Activated CD4-positive, alpha-beta T cell treated with anti-CD3 and anti-CD28 coated beads, Interleukin-2, amount 50 U/mL, for 24 hours (primary cell): ENCODE measurements at places on chromosomes 12 and 14.

DNA sequence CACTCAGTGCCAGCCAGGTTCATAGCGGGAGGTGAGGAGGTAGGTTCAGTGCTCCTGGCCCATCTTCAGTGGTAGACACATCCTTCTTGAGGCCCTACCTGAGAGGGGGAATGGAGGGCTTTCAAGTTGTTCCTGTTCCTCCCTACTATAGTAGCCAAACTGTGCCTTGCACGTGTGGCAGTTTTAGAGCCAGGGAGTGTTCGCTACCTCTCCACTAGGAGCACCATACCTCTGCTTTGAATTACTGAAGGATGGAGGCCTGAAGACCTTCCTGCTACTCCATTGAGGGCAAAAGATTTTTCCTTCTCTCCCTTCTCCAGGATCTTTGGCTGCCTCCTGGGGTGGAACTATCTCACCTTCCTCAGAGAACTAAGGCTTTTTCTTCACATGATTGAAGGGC lies 5.9 kb upstream of the ALG10 start:
- DNase-seq: no peak

GRCh38 chr12:17841496-17841895 lies 248.5 kb downstream of the RERGL start:
- no peak for DNase-seq

- no peak for DNase-seq
Observed at GRCh38 chr12:83470749-83471148, 784.0 kb downstream of the TMTC2 start.

- no peak for DNase-seq
Observed at GRCh38 chr12:70721656-70722357, 84.6 kb upstream of the PTPRB start.

GRCh38 chr12:131094831-131095805 lies 141.4 kb downstream of the ADGRD1 start:
- no peak for DNase-seq

DNA sequence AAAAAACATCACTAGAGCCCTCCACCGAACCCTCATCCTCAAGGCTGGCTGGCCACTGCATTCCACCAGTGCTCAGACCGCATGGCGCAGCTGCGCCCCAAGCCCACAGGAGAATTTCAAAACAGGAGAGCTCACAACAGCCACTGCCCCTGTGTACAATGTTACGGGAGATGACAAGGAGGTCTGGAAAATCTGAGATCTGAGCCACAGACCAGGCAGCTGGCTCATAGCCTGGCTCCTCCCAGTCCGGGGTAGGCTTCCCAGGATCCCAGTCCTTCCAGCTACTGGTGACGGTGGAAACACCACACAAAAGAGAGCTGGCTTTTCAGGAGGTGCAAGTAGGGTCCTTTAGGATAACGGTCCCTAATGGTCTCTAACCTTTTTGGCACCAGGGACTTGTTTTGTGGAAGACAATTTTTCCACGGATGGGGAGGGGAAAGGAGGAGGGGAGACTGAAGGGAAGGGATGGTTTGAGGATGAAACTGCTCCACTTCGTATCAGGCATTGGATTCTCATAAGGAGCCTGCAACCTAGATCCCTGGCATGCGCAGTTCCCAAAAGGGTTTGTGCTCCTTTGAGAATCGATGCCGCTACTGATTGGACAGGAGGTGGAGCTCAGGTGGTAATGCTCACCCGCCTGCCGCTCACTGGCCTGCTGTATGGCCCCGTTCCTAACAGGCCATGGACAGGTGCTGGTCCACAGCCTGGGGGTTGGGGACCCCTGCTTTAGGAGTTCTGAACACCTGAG lies 23.0 kb upstream of the NRDE2 start:
- DNase-seq: no peak

GRCh38 chr14:64706593-64707193 lies 2.5 kb downstream of the PLEKHG3 start:
- DNase-seq: no peak

DNA sequence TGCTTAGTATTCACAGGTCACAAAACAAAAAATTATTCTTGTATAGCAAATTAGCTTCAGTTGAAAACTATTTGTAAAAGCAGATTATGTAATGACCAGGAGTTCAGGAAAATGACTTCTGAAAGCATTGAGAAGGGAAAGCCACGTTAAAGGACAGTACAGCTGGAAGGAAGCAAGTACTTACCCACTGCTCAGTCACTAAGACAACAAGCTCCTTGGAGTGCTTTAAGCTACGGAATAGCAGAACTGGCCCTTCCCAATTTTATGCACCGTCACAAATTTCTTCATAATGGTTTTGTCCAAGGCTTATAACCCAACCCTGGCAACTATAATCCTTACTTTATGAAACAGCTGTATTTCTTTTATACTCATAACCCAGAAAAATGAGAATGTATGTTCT lies 13.0 kb upstream of the SNAPC1 start:
- DNase-seq: no peak

GRCh38 chr12:23827353-23827752 lies 122.1 kb downstream of the SOX5 start:
- DNase-seq: no peak

DNA sequence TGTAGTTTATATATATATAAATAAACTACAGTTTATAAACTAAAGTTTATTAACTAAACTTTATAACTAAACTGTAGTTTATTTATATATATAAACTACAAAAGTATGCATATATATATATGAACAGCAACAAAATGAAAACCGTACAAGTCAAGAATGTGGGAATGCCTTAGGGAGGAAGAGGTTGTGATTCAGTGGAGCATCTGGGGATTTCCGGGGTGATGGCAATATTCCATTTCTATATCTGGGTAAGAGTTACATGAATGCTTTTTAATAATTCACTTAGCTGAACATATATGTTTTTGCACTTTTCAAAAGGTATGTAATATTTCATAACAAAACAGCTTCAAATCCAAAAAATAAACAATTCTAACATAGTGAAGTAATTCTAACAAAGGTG lies 30.1 kb upstream of the CAND1 start:
- no peak for DNase-seq

GRCh38 chr12:116381744-116382685 lies 104.5 kb upstream of the MED13L start:
- no peak for DNase-seq

- DNase-seq: no peak
Observed at GRCh38 chr14:32513571-32514009, 184.5 kb downstream of the AKAP6 start.

DNA sequence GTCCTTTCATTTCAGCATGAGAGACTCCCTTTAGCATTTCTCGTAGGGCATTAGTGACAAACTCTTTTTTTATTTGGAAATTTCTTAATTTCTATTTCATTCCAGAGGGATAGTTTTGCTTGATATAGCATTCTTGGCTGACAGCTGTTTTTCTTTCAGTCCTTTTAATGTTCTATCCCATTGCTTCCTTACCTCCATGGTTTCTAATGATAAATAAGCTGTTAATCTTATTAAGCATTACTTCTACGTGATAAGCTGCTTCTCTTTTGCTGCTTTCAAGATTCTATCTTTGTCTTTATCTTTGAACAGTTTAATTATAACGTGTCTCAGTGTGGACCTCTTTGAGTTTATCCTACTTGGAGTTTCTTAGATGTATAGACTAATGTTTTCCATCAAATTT lies 11.6 kb upstream of the TMEM63C start:
- DNase-seq: no peak

DNA sequence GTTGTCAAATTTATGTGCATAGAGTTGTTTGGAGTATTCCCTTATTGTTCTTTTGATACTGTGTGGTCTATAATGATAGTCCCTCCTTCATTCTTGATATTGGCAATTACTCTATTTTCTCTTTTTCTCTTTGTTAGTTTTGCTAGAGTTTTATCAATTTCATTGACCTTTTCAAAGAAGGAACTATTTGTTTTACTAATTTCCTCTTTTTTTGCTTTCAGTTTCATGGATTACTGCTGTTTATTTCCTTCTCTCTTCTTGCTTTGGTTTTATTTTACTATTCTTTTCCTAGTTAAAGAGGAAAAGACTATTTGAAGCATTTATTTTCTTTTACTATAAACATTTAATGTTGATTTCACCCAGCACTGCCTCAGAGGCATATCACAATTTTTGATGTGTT lies 250.9 kb upstream of the PELI2 start:
- DNase-seq: no peak

GRCh38 chr12:94148739-94149118 lies 352 bp downstream of the PLXNC1 start:
- DNase-seq: no peak

GRCh38 chr14:63204407-63205043 lies at the start of gene RHOJ:
Gene RHOJ (plus strand): TSS chr14:63204443. CDS start chr14:63204870, 427 bp downstream.
- no peak for DNase-seq

DNA sequence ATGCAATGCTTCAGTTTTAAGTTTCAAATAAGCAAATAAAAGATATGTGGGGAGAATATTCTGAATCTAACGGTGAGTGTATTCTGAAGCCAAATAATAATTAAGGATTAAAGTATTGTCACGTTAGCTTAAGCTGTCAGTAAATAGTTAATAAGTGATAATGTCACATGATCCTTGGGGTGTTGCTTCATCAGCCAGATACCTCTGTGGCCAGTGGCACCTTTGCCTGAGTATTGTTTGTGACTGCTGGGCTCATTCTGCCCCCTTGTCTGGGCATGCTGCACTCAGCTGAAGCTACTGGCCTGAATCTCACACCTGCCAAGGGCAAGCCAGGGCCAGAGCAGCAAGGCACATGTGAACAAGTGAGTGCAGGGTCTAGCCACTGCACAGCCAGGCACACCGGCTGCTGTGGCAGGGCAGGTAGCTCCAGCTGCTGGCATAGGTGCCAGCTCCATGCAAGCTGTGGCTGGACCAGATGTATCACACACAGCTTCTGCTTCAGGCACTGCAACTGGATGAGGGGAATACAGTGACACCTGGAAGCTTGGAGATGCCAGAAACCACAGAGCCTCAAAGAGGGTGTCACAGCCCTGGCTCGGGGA lies 739.7 kb downstream of the SLC6A15 start:
- no peak for DNase-seq

GRCh38 chr12:19058235-19059021 lies 71.1 kb upstream of the PLEKHA5 start:
- DNase-seq: no peak

GRCh38 chr12:79351251-79351650 lies 339.5 kb downstream of the PAWR start:
- DNase-seq: no peak

DNA sequence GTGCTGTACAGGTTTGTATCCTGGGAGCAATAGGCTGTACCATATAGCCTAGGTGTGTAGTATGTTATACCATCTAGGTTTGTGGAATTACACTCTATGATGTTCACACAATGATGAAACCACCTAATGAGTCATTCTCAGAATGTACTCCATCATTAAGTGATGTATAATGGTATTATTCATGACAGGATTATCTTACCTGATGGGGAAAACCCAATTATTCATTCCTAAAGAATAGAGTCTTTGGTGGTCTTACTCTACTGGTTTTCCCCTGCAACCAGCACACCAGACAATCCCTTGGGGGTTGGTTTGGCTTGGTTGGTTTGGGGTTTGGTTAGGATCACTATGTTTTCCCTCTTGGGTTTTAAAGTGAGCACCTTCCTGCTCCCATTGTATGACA lies 12.6 kb upstream of the OR10P1 start:
- DNase-seq: no peak

GRCh38 chr14:106530423-106531107 lies 1004.2 kb downstream of the TMEM121 start:
- DNase-seq: peak; percentile 37

GRCh38 chr12:107778383-107779025 lies 4.0 kb downstream of the ASCL4 start:
- DNase-seq: no peak

DNA sequence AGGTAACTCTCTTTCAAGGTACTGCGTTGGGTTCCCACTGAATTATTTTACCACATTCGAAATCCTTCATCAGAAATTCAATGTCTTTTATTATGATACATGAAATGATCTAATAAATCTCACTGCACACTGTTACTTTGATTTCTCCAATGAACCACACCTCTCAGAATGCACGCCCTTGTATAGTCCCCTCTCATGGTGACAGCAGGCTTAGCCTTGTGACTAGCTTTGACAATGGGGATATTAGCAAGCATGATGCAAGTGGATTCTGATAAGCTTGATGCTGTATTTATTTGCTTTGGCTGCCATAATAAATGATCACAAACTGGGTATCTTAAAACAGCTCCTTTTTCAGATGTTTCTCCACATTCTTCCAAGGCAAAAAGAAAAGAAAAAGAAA lies 100.4 kb upstream of the ETV6 start:
- no peak for DNase-seq

DNA sequence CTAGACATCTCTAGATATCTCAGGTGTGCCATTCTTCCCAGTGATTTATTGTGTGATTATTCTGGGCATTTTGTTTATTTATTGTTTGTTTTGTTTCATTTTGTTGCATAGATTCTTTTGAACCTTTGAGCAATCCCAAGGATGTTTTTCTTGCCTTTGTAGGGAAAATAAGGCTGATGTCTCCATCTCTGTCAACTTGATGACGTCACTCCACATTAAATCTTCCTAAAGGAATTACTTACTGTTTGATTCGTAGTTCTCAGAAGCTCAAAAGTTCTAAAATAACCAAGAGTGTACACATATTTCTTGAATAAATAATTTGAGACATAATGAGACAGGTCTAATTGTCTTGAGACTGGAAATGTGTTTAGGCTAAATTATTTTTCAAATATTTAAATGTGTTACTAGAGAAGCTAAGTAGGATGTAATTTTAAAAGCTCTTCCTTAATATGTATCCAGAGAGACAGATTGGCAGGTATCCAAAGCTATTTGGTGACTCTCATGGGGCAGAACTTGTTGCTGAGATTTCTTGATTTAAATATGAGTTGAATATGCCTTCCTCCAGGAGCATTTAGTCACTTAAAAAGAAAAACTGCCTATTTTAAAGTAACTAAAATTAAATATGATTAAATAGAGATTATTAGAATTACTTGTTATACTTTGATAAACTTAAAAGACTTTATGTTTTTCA lies 128.7 kb downstream of the CNTN1 start:
- DNase-seq: no peak

GRCh38 chr12:104763168-104763805 lies 194.8 kb downstream of the SLC41A2 start:
- DNase-seq: no peak

GRCh38 chr12:113006206-113006605 lies 27.9 kb downstream of the OAS2 start:
- DNase-seq: no peak

- peak; percentile 59 for DNase-seq
Observed at GRCh38 chr12:47397664-47398281, 308.1 kb downstream of the RPAP3 start.
